ENCODE measurements at places on chromosomes 12 and 14.

- DNase-seq, result no peak
These were observed 102.0 kb downstream of the PRIMA1 start for GRCh38 chr14:93686268-93686667.

GRCh38 chr12:93465841-93466240 lies 1.5 kb upstream of the MRPL42 start:
- no peak for DNase-seq

GRCh38 chr14:29576927-29577326 lies 350.7 kb downstream of the PRKD1 start:
- no peak for DNase-seq

- peak; percentile 55 for DNase-seq
These were observed 233.6 kb downstream of the BCL11B start for GRCh38 chr14:99038431-99038820.

- peak; percentile 25 for DNase-seq
These were observed 62.1 kb upstream of the TRIM9 start for GRCh38 chr14:51157012-51157411.

DNA sequence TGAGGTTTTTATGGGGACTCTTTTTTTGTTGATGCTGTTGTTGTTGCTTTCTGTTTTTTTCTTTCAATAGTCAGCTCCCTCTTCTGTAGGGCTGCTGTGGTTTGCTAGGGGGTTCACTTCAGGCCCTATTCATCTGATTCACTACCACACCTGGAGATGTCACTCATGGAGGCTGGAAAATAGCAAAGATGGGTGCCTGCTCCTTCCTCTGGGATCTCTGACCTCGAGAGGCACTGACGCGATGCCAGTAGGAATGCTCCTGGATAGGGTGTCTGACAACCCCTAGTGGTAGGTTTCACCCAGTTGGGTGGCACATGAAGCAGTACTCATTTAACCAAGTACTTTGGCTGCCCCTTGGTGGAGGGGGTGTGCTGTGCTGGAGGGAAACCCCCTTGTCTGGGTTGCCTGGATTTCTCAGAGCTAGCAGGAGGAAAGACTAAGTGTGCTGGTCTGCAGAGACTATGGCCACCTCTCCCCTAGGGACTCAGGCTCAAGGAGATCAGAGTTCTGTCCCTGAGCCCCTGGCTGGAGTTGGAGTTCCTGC lies 745.5 kb downstream of the TMTC2 start:
- no peak for DNase-seq

GRCh38 chr12:121713793-121714192 lies 1.2 kb downstream of the TMEM120B start:
- DNase-seq, result no peak

- DNase-seq, result no peak
These were observed 242.4 kb upstream of the TBX3 start for GRCh38 chr12:114926341-114926740.

DNA sequence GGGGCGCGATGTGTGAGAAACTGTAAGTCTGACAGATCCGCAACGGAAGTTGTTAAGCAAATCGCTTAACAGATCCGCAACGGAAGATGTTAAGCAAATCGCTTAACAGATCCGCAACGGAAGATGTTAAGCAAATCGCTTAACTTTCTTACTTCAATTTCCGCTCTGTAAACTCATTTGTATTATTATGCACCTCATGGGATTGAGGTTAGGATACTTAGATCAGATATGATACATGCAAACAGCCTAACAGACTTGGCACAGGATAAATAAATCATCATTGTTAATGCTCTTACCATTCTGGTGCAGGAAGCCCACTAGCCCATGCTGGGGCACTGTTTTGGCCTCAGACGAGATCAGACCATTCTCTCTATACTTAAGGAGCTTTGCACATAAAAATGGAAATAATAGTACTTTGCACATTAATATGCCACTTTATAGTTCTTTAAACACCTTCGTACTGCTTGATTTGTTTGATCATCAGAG lies 399 bp downstream of the NCAPD2 start:
- DNase-seq, result no peak

- no peak for DNase-seq
These were observed 75.5 kb upstream of the OTX2 start for GRCh38 chr14:56885825-56886224.

DNA sequence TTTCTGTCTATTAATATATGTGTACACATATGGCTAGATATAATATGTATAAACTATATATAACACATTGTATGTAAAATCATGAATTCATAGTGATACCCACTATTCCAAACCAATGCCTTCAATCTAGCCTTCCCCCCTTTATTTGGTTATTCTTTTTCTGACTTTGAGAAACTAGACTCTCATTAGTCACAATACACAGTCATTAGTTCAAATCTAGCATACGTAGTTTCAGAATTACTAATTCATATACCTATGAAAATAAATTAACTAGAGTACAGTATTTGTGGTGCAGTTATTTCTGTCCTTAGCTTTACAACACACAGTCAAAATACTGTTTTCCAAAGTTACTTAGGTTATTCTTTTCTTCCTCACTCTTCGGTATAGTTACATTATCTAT lies 268.2 kb downstream of the DPF3 start:
- no peak for DNase-seq

DNA sequence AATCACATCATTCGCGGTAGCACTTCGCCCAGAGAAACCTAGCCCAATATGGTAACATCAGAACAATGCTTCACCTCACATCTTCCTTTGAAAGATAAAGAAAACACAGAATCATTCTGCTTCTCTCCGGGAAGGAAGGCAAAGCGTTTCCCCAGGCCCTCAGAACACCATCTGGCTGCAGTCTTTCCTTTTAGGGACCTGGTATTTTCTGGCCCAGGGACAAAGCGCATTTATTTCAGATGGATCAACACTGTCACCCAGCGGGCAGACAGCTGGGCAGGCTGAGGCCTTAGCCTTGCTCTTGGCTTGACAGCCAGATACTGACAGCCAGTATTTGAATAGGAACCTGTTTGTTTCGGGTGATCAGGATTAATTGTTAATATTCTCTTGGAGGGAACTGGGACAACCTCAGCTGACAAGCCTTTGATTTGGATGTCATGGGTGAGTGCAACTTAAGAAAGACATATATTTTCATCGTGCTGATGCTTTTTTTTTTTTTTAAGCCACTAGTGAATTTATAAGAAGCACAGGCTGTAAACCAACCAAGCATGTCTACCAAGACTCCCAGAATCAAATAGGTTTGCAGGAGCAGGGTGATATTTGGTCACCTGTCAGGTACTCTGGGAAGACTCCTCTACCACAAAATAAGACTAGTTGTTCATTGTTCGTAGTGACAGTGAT lies 118.9 kb downstream of the VEZT start:
- peak; percentile 87 for DNase-seq

GRCh38 chr12:102507301-102507700 lies 26.9 kb upstream of the IGF1 start:
- DNase-seq, result no peak

- no peak for DNase-seq
These were observed 15.1 kb downstream of the GTF2A1 start for GRCh38 chr14:81205639-81206038.

- no peak for DNase-seq
These were observed 80.2 kb upstream of the NUDT4 start for GRCh38 chr12:93297536-93297935.

DNA sequence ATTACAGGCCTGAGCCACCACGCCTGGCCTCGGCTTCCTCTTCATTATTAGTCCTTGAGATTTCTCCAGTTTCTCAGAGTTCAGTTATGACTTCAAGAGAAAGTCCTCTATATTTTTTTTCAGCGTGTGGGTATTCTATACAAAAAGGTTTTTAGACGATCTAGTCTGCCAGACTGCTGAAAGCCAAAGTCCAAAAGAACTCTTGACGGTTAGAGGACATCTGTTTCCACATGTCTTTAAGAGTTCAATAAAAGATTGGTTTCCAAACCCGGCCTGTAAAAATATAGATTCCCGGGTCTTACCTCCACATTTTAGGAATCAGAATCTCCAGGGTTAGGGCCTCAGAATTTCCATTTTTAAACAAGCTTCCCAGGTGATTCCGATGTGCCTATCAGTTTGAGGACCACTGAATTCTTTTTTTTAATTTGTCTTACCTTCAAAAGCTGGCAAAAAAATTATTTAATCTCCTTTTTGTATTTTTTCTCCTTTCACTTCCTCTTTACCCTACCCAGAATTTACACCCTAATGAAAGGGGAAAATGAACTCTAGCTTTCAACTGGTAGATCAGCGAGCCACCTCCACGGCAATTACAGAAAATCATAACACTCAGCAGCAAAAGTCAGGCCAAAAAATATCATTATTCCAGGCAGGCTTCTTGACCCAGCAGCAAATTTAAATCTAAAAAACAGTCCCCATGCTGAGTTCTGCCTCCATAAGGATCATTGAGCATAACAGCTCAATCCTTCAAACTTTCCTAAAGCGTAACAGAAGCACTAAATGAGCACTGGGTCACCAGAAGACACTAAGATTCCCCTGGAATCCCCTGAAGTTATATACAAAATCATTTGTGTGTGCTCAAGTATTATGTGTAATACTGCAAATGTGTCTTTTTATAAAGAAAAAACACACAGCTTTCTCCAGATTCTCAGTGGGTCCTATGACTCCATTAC lies 8.7 kb downstream of the NT5DC3 start:
- no peak for DNase-seq

DNA sequence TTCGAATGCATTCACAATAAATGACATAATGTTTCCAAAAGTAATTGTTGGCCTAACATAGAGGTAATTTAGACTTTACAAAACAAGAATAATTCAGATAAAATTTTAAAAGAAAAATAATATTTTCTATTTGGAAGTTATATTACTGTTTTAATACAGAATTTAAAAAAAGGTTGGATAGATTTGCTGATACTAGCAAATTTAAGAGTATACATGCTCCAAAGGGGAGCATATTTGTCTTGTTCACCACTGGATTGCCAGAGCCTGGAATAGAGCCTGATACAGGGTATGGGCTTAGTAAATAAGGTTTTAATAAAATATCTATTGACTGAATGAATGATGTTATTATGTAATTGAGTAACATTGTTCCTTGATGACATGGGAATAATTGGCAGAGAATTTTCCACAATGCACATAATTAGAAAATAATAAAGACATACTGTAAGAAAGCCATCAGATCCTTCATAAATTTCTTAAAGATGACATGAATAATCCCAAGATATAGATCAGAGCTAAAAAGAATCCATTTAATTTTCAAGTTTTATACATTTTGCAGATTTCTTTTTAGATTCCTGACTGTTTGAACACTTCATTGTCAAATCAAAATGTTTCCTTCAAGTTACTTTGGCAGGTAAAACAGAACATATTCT lies 305.3 kb downstream of the SLC6A15 start:
- no peak for DNase-seq

- DNase-seq, result no peak
These were observed at the start of gene SYNE3 for GRCh38 chr14:95516554-95517181. Gene SYNE3, minus strand, starts transcription at chr14:95516650. Its CDS starts 40,829 bp downstream, at chr14:95475821.

- no peak for DNase-seq
These were observed 26.4 kb downstream of the MOK start for GRCh38 chr14:102278631-102278935.

DNA sequence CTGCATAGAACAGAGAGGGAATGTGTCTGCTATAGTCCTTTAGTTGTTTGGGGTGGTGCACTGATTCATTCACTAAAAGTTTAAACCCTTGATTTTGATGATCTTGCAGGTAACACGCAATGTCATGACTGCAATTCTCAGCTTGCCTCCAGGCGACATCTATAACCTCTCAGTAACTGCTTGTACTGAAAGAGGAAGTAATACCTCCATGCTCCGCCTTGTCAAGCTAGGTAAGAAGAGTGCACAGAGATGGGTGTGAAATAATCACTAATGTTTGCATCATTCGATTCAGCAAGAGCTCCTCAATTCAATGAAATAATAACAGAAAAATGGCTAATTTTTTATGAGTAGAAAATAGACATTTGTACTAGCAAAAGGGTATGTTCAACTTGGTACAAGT lies 203.7 kb downstream of the PTPRO start:
- no peak for DNase-seq

- no peak for DNase-seq
These were observed 1415.2 kb downstream of the AACS start for GRCh38 chr12:126480451-126480850.

DNA sequence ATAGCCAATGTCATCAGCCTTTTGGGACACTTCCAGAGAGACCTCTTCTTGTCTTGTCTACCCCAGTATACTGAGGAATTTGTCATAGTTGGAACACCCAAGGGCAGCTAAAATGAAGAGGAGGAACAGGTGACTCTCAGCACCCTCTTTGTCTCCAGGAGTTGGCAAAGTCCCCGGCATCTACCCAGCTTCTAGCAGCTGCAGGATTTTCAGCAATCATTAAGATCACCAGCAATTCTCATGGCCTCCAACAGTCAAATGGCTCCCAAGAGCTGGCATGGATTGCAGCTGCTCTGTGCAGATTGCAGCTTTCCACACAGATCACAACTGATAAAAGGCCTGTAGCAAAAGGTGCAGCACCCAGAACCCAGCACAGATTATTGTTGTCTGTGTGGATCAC lies 32.9 kb downstream of the RERGL start:
- DNase-seq, result no peak

GRCh38 chr12:2443776-2444175 lies 351.0 kb upstream of the FKBP4 start:
- no peak for DNase-seq

DNA sequence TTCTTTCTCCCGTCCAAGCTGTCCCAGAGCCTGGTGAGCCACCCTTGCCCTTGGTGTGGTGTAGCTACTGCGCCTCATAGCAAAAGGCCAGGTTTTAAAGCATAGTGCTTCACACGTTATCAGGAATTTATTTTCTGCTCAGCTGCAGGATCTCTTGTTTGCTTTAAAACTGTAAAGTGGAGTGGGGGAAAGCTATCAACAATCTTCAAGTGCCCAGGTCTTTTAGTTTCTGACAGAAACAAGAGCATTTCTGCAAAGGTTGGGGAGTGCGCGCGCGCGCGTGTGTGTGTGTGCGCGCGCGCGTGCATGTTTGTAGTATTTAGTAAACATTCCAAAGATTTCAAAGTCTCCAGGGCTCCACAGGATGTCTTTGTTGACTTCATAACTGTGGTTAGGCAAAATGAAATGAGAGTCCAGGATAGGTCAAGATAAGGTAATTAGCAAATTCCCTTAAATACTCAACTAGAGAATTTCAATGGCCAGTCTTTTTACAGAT lies 45.5 kb downstream of the EML1 start:
- DNase-seq, result peak; percentile 79

DNA sequence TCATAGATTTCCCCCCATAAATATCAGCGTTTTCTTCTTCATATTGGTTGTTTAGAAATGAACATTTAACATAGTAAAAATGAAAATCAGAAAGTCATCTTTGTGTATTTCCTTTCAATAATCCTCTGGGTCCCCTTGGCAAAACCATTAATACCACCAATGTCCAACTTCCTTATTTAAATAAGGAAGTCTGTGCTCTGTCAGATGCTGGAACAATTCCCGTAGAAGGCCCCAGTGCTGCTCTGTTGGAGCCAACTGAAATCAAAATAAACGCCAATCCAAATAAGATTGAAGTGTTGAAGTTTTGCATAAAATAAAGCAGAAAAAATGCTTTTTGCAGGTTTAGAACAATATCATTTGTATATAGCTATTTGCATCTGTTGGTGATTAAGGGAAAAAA lies 93.1 kb downstream of the PPM1H start:
- no peak for DNase-seq

DNA sequence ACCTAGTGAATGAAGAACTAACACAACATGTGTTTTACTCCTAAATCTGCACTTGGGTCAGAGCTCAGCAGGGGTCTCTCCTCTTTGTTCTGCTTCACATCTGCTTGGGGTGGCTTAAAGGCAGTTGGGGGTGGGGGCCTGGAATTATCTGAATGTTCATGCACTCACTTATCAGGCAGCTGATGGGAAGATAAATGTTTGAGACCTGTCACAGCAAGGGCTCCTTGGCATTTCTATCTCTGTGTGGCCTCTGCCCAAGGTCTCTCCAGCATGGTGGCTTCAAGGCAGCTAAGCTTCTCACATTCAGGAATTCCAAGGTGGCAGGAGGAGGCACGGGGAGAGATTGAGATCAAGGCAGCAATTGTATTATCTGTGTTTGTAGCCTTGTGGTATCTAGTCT lies 6.4 kb upstream of the HMGA2 start:
- DNase-seq, result no peak

All from AG10803 (cell line).